ENCODE measurements at places on chromosomes 3 and 15. TPM values are rescaled to one million over a fixed set of nuclear protein-coding genes. Genes with fewer than 3 reads are reported as not detected.

- no peak overlapping the region for H3K4me3 ChIP-seq
- no peaks in the 10 kb centered on the region for H3K4me1 ChIP-seq
- no peak for DNase-seq
- no peaks in the 10 kb centered on the region for H3K36me3 ChIP-seq
Observed at GRCh38 chr3:175573226-175573625, 714.1 kb downstream of the NAALADL2 start.

GRCh38 chr3:6785726-6786125, 75.2 kb upstream of the GRM7 start:
- no peak overlapping the region for H3K27ac ChIP-seq
- H3K4me1 ChIP-seq, result no peaks in the 10 kb centered on the region
- DNase-seq, result no peak

DNA sequence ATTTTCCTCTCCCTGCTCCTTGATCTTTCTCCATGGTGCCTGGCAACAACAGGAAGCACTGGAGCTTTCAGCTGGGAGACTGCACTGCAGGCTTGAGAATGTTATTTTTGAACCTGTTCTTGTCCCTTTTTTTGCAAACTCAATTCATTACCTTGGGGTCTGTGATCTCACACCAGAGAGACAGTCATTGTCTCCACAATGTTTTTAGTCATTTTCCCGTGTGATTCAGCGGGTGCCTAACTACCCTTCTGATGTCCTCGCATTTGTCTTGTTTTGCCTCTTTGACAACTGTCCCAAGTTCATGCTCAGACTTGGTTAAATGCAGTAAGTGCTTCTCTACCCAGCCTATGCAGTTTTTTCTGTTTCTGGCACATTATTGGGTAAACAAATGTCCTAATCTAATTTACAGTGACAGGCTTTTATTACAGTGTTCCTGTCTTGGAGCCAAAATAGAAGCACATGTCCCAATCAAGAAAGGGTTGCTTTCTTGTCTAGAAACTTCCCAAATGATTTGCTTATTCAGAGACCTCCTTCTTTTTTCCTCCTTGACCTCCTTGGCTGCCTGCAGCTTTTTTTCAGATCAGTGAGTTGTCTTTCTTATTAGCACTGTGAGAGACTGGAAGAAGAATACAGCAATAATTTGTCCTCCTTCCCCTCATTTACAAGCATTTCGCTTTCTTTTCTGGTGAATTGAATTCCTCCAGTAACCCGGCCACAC, 162.4 kb downstream of the NSUN3 start:
- no peak for DNase-seq
- no peak overlapping the region for H3K4me3 ChIP-seq
- no peak overlapping the region for H3K27ac ChIP-seq

GRCh38 chr15:67928666-67929065, 88.8 kb upstream of the RNU6-1 start:
- no peak overlapping the region for H3K4me3 ChIP-seq
- no peaks in the 10 kb centered on the region for H3K27me3 ChIP-seq
- H3K27ac ChIP-seq, result no peak overlapping the region
- no peaks in the 10 kb centered on the region for H3K4me1 ChIP-seq
- no peaks in the 10 kb centered on the region for H3K36me3 ChIP-seq

The GP5 gene
- 0.15 TPM for total RNA-seq

- H3K27ac ChIP-seq, result no peak overlapping the region
- H3K36me3 ChIP-seq, result no peaks in the 10 kb centered on the region
- no peak overlapping the region for H3K4me3 ChIP-seq
- no peaks in the 10 kb centered on the region for H3K27me3 ChIP-seq
- no peak for DNase-seq
Observed at GRCh38 chr15:50244153-50244552, 21.4 kb downstream of the HDC start.

Data from HCT116 (cell line).